ENCODE measurements at places on chromosomes 16 and 17. TPM values are rescaled to one million over a fixed set of nuclear protein-coding genes. Genes with fewer than 3 reads are reported as not detected.

- DNase-seq: no peak
Measured at GRCh38 chr17:6523330-6523729, 33.0 kb downstream of the PITPNM3 start.

DNA sequence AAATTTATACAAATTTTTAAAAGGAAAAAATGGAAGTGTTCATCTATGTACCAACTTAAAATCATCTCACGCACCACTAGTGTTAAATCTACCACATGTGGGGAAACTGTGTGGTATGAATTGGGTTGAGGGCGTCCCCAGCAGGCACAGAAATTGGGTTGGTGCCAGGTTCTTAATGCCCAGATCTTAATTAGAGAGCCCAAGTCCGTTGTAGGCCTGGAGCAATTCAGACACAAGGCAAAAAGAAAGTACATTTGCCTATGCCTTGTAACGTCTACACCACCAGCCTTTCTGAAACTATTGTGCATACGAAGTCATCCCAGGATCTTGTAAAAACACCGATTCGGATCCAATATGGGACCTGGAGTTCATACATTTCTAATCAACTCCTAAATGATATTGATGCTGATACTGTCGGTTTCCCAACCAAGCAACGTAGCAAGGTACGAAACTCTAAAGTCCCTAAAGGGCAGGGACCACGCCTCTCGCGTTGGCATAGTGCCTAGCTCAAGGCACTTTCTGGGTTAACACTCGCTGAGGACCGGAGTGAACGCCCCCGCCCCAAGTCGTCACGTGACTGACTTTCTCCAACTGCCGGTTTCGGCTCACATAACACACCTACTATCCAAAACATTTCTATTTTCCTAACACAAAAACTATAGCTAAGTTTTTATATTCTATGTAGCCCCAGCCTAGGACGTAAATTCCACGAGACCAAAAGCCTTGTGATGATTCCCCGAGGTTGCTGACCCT lies 945 bp upstream of the UQCRC2 start:
- DNase-seq: no peak

- DNase-seq: peak; percentile 50
Measured at GRCh38 chr17:74447628-74448159, 15.8 kb downstream of the GPRC5C start.

DNA sequence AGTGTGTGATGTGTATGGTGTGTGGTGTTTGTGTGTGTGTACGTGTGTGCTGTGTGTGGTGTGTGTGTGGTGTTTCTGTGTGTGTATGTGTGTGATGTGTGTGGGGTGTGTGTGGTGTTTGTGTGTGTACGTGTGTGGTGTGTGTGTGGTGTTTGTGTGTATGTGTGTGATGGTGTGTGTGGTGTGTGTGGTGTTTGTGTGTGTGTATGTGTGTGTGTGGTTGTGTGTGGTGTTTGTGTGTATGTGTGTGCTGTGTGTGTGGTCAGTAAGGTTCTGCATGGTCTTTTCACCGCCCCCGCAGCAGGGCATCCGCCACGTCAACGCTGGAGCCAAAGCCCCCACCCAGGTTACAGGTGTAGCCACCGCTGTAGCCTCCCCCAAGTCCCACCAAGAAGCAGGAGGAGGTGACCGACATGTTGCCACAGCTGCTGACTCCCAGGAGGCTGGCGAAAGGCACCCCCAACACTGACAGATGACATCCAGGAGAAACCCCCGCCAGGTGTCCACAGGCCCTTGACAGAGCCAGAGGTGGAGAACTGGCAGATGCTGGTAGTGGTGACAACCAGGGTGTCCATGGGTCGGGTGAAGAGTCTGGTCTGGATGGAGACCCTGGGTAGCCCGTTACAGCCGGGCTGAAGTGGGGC lies 9.3 kb upstream of the KRT17 start:
- DNase-seq: peak; percentile 30

The EZH1 gene
- 30.8 TPM for total RNA-seq
